ENCODE measurements at places on chromosomes 6 and 20.

- DNase-seq = no peak
These were observed 11.5 kb downstream of the VGLL2 start for GRCh38 chr6:117276778-117277316.

DNA sequence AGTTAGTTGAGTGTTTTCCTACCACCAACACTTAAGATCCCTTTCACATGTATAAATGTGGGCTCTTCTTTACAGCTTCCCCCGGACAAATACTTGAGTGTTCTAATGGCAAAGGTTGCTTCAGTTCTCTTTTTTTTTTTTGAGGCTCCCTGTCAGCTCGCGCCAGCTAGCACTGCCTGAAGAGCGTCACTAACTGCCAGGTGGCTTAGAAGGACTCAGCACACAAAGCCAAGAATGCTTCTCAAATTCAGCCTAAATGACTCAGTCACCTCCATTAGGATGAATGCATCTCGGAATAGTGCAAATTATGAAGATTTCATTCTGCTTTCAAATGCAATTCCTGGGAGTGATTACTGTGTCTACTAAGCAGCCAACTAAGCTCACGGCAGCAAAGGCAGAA lies 150.7 kb upstream of the BTBD3 start:
- DNase-seq = no peak

DNA sequence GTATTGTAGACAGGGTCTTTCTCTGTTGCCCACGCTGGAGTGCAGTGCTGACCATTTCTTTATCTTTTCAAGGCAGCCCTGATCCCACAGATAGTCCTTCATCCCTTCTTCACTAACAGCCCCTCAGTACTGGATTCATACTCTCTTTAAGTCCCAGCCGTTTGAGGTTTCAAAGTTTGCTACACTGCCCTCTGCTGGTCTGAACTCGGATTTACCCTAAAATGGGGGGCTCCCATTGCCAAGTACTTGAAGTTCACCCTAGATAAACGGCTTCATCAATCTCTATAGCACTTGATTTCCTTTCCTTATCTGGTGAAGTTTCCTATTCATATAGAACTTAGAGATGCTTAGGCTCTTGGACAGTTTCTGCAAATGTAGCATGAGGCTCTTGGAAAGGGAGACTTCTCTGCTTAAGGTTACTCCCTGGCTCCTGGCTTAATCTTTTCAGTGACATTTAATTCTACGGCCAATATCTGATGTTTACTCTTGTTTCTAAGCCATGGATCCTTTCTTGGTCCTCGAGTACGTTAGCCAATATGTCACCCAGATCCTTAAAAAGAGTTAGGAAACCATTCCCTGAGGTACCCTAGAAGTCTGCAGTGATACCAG lies 21.4 kb upstream of the PREP start:
- peak; percentile 21 for DNase-seq

- DNase-seq = peak; percentile 40
These were observed 4.7 kb upstream of the MRGBP start for GRCh38 chr20:62791301-62792181.

DNA sequence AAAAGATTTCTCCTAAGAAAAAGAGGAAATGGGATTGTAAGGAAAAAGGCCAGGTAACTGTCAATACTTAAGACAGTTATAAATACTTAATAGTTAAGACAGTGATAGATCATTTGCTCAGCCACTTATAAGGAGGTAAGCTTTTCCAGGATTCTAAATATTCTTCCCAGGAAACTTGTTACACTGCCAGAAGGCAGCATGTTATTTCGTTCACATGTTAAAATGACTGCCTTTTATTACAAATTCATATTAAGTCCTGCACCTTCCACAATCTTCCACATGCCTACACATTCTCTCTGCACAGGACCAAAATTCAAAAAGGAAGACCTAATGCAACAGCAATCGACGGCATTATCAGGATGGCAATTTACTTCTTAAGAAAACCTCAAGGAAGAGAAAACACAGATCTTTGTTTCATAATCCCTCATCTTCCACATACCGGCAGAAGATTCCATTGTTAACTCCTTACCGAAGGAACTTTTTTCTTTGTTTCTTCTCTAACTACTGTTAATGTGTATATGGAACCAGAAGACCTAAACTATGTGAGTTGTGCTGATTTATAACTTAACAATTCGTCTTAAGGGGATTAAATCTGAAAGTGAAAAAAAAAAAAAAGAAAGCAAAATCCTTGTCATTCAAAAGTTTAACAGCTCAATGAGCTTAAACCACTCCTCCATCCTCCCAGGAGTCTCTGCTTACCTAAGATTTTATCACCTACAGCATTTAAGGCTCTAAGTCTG lies 799 bp downstream of the TAAR2 start:
- no peak for DNase-seq

DNA sequence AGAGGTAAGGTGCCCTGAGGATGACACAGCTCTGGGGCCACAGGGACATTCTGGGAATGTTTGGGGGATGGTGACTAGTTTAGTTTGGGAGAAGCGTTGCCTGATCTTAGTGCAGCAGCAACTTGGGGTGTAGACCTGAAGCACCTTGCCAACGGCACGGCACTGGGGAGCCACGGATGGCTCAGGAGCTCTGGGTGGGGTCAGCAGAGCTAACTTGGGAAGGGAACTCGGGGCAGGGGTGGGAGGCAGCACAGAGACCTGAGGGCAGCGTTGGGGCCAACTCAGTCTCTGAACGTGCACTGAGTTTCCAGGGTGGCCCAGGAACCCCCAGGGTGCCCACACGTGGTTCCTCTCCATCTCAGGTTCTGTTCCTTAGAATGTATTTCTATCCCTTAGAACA lies 14.9 kb downstream of the THBS2 start:
- no peak for DNase-seq

DNA sequence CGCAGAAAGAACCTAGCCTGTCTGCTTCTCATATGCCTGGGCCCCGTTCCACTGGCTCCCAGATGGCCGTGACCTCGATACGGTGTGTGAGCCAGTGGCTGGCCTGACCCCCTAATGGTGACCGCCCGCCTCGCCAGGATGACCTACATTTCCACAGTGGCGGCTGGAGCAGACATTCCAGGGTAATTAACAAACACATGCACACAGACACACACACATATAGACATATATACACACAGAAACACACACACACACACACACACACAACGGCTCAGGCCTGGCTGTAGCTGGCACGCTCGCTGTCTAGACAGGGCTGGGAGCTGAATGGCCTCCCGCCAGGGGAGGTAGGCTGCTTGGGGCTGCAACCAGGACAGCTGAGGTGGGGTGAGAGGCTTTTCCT lies 227.1 kb downstream of the ANKRD60 start:
- no peak for DNase-seq

GRCh38 chr6:43296780-43297497 lies 1.1 kb upstream of the SLC22A7 start:
- DNase-seq = no peak

GRCh38 chr6:46891252-46891795 lies 30.4 kb downstream of the ADGRF5 start:
- DNase-seq = no peak

Data from stimulated activated CD4-positive, alpha-beta T cell treated with anti-CD3 and anti-CD28 coated beads, Interleukin-15, amount 100 ng/mL, for 1 hour (primary cell).